Fibroblast of villous mesenchyme (primary cell): ENCODE measurements at places on chromosomes 3 and 15. TPM values are rescaled to one million over a fixed set of nuclear protein-coding genes. Genes with fewer than 3 reads are reported as not detected.

MESP1 gene
- total RNA-seq, result under 0.01 TPM in 2 replicates

- peak; percentile 84 for DNase-seq
Measured at GRCh38 chr3:188956839-188957489, 214.8 kb upstream of the TPRG1 start.

GRCh38 chr3:71080517-71081083 is 502.9 kb downstream of the FOXP1 start:
- no peak for DNase-seq

UROC1 gene
- under 0.01 TPM in 1 of 2 replicates, not detected in the other for total RNA-seq

DNA sequence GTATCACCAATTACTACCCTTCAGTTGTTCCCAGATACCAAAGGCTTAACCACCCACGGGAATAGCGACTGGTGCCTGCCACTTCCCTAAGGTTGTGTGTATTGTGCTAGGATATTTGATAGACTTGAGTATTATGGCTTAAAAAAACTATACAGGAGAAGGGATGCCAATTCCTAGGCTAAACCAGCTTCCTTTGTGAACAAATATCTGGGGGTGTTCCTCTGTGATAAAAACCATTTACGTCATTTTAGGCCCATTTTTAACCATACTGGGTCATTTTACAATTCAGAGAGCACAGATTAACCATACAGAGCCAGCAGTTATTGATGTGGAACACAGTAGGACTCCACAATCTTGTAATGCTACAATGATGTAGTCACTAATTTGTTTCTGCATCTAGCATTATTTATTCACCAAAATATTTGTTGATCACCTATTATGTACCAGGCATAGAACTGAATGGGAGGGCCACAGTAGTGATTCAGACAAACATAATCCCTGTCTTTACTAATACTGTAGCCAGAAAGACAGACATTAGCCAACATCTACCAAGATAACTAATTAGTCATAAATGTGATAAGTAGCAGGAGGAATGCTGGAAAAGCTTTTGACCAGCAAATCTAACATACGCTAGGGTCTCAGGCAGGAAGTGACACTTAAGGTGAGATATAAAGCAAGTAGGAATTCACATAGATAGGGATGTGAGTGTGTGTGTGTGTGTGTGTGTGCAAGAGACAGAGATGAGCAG is 184.8 kb downstream of the MECOM start:
- DNase-seq, result peak; percentile 8

GRCh38 chr15:73624530-73624929 is 8.7 kb downstream of the NPTN start:
- no peak for DNase-seq

C3orf80 gene
- total RNA-seq, result 0.86 and 3.2 TPM in 2 replicates

DNA sequence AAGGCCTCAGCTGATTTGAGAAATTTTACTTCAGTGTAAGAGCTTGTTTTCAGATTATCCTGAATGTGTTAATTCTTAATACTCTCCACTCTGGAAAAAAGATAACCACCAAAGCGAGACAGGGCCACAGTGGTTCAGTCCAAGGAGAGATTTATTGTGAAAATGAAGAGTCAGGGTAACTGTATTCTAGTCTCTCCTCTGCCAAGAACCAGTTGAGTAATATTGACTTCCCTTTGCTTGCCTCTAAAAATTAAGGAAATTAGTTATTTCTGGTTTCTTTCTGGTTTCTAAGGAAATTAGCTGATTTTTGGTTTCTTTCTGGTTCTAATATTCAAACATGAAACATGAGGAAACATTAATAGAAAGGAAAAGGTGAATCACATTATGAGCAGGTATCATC is 34.9 kb downstream of the PPP1R2 start:
- no peak for DNase-seq

GRCh38 chr3:53938645-53939044 is 47.0 kb upstream of the SELENOK start:
- DNase-seq, result peak; percentile 53
